ENCODE measurements at places on chromosomes 11 and 22.

GRCh38 chr11:111826322-111826950 lies 44.9 kb downstream of the ALG9 start:
- DNase-seq: no peak

- DNase-seq: no peak
These were observed 7.0 kb downstream of the EMID1 start for GRCh38 chr22:29212743-29213142.

GRCh38 chr11:76185931-76186401 lies 20.3 kb downstream of the WNT11 start:
- DNase-seq: no peak

DNA sequence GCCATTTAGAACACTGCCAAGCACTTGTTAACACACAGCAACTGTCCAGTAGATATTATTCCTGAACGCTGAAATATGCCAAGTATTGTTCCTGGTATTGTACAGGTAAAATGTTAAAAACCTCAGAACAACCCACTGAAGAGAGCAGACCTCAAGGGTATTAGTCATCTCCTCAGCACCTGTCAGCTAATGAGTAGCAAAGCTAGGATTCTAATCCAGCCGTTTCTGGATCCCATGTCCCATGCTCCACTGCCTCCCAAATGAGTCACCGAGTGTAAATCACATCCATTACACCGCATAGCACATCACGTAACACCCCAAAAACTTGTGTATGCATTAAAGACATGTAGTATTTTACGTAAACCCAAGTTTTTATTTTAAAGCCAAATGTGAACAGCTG lies 705.4 kb upstream of the TENM4 start:
- no peak for DNase-seq

GRCh38 chr11:2386591-2386990 lies 9.5 kb downstream of the CD81 start:
- DNase-seq: no peak

- DNase-seq: no peak
These were observed 9.1 kb downstream of the DCPS start for GRCh38 chr11:126312961-126313360.

DNA sequence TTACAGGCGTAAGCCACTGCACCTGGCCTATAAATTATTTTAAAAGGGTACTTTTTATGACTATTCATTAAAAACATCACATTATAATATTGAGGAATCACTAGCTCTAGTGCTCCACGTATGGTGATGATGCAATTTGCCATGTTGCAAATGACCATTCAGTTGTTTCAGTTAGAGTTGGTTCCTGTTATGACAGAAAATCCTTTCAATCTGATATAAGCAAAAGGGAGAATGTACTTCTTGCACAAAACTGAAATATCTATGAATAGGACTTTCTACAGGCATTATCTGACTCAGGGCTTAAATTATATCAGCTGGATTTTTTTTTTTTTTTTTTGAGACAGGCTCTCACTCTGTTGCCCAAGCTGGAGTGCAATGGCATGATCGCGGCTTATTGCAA lies 45.6 kb upstream of the RRM1 start:
- DNase-seq: peak; percentile 15

GRCh38 chr11:100918551-100919500 lies 210.8 kb downstream of the PGR start:
- no peak for DNase-seq

DNA sequence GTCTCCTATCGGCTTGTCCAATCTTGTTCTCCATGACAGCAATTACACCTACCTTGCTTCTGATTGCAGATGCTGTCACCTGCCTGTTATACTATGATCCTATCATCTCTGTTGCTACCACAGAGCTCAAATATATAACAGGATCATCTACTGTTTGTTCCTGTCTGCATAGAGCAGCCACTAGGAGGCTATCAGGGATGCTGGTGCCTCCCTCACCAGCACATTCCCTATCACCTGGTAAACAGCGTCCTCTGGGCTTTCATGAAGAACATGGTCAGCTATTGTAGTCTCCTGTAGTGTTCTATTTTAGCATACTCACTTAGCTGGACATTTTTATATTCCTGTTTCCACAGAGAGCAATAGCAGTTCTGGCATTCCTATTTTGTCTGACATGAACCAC lies 87.8 kb upstream of the FAT3 start:
- DNase-seq: no peak

DNA sequence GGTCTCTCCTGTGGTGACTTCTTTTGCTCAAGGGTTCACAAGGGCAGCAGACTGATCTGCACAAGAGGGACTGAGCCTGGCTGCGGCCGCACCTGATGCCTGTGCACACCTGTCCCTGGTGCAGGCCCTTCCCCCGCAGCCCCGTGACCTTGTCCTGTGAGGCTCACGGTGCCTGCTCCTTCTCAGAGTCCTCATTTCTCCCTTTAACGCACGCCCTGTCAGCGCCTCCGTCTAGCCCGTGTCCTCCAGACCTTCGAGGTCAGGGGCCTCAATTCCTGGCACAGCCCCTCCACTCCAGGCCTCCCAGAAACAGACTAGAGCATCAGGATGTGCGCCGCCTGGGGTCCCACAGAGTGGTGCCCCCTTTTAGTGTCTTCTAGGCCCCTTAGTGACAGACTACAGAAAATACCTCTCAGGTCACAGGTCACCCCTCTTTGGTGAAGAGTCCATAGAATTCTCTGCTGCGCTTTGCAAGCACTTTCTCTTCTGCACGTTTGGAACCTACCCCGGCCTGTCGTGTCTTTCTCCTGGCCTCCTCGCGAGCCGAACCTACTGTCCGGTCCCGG lies 1.0 kb upstream of the DRD4 start:
- no peak for DNase-seq

DNA sequence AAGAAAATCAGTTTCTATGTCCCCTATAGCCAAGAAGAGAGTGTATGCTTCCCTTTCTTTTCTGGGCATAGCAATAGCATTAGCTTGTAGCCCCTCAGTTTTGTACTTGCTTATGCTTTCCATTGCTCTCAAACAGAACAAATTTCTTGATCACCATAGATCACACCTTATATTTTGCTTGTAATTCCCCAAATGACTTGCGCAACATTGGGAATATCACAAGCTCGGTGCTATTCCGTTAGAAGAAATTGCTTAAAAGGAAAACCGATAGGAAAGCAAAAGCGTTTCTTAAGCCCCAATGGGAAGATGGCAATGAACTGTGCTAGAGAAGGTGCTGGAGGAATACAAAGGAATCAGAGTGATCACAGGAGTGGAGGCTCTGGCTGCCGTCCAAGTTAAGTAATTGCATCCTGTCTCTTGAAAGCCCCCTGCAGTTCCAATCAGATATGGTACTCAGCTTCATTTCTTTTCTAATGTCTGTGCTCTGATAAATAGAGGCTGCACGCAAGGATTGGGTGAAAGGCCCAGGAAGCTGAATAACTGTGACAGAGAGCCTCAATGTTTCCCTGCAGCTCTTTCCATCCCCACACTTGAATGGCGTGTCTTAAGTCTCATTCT lies 182.1 kb upstream of the KIRREL3 start:
- DNase-seq: no peak

GRCh38 chr11:112412383-112412782 lies 151.7 kb upstream of the PLET1 start:
- no peak for DNase-seq

GRCh38 chr22:32909581-32910428 lies 108.3 kb downstream of the TIMP3 start:
- DNase-seq: no peak

GRCh38 chr11:65556470-65557279 lies 1.5 kb downstream of the LTBP3 start:
- no peak for DNase-seq

GRCh38 chr11:97833412-97833811 lies 1187.3 kb upstream of the CNTN5 start:
- no peak for DNase-seq

GRCh38 chr11:85109141-85109540 lies 518.0 kb downstream of the DLG2 start:
- DNase-seq: no peak

DNA sequence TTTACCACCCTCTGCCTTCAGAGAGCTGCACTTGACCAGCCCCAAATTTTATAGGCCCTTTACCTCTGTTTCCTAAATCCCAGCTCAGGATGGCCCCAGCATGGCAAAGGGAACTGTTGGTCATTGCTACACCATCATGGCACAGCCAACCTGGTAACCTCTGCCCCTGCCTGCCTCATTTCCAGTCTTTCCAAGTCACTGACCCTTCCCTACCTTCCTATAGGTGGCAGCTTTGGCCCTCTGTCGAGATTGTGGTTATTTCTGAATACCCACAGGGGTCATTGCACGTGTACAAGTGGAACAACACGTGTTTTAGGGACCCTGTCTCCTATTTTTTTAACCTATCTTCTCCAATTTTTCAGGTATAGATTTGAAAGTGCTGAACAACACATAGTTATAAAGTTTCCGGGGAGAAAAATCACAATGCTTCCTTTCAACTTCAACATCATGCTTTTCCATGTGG lies 2.8 kb downstream of the GALNT18 start:
- DNase-seq: no peak

- DNase-seq: no peak
These were observed 51.8 kb downstream of the MICAL3 start for GRCh38 chr22:17972385-17973191.

DNA sequence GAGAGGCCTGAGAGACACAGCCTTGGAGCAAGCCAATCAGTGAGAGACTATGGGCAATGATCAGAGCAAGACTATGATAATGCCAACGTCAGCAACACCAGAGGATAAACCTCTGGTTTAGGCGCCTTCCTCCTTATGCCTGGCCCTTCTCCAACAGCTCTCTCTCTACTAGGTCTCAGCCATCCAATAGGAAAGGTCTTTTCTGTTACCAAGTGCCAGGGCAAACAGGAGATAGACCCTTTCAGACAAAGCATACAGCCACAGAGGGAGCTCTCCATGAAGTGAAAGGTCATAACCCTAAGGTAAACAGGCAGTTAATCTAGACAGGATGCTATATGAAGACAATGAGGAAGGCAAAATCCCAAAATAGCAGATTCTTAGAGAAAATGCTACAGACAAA lies 9.5 kb downstream of the STK33 start:
- DNase-seq: no peak

- no peak for DNase-seq
These were observed 128.3 kb downstream of the DDX10 start for GRCh38 chr11:108793138-108793537.

DNA sequence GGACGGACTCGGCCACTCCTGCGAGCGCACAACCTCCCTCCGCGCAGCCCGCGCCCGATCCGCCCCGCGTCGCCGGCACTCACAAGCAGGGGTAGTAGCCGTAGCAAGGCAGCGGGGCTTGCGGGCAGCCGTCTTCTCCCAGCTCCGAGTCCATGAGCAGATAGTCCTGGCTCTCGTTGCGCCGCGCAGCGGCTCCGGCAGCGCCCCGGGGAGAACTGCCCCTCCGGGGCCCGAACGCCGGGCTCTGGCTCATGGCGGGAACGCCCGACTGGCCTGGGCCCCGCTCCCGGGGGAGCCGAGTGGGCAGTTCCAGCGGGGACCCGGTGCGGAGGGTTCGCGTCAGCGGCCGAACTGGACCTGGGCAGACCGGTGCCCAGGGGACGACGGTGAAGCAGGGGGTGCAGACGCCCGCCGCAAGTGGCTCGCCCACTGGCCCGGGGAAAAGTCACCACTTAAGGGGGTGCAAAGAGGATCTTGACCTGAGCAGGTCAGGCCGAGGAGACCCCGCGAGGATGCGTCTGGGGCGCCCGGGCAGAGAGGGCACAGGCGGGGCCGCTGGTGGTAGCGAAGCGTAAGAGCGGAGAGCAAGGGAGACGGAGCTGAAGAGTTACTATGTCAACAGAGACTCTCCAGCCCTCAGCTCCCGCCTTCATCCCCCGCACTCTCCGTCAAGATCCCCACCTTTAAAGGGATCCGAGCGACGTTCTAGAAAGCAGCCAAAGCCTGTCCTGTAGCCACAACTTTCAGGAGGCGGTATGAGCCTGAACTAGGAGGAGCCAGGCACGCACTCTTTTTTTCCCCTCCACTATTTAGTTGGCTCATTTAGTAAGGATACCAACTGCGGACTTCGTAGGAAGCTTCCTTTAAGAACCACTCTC lies at the start of gene TRPC6:
Gene TRPC6 (minus strand): TSS at position 757 of the 878 bp plus-strand sequence. CDS start 504 bp downstream, at position 253.
- DNase-seq: no peak

DNA sequence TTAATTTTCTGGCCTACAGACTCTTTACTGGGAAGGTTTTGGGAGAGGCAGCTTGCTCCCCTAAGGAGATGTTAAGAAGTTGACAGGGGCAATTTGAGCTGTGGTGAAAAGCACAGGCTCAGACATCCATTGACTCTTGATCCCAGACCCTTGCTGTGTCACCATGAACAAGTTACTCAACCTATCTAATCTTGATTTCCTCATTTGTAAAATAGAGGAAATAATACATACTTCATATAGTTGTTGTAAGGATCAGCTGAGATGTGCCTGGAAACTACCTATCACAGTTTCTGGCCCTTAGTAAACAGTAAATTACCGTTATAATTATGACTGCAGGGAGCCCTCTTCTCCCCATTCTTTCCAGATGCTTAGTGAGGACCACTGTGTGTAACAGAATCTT lies 16.6 kb upstream of the SCGB1D4 start:
- no peak for DNase-seq

DNA sequence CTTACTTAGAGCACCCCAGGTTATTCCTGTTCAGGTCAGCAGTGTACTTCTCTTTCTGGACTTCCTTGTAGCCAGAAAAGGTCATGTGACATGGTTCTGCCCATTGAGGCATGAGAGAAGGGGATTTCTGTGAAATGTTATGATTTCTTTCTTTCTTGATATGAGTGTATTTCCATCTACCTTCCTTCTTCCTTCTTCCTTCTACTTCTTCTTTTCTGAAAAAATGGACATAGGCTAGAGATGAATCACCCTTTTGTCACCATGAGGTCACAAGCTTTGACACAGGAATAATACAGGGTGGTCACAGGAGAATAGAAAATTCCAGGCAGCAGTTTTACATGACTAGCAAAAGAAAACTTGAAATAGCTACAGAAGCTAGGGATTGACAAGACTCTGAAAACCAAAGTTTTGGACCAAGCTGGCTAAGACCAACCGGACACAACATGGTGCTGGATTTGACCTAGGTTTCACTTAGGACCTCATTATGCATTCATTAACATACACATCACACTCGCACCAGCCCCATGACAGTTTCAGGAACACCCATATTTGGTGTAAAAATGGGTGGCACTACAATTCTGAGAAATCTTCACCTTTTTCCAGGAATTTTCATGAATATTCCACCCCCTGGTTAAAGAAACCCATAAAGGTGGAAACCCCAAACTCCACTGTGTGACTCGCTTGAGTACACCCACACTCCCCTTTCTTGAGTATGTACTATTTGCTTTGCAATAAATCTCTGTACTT lies 21.2 kb upstream of the MAP6 start:
- DNase-seq: no peak

All from CD4-positive, alpha-beta T cell treated with Interferon alpha-2 for 1 hour (primary cell).